ENCODE measurements at places on chromosomes 5 and 9.

GRCh38 chr9:91023741-91024140, 222.1 kb downstream of the SYK start:
- no peak overlapping the region for H3K27ac ChIP-seq
- peaks cover 6% of the 10 kb centered on the region for H3K27me3 ChIP-seq
- H3K4me1 ChIP-seq: no peaks in the 10 kb centered on the region
- no peak overlapping the region for H3K4me3 ChIP-seq
- DNase-seq: no peak

GRCh38 chr9:117290856-117291622, 123.8 kb downstream of the ASTN2 start:
- DNase-seq: no peak
- no peak overlapping the region for H3K27ac ChIP-seq
- no peaks in the 10 kb centered on the region for H3K4me1 ChIP-seq
- H3K4me3 ChIP-seq: no peak overlapping the region
- H3K27me3 ChIP-seq: no peaks in the 10 kb centered on the region

DNA sequence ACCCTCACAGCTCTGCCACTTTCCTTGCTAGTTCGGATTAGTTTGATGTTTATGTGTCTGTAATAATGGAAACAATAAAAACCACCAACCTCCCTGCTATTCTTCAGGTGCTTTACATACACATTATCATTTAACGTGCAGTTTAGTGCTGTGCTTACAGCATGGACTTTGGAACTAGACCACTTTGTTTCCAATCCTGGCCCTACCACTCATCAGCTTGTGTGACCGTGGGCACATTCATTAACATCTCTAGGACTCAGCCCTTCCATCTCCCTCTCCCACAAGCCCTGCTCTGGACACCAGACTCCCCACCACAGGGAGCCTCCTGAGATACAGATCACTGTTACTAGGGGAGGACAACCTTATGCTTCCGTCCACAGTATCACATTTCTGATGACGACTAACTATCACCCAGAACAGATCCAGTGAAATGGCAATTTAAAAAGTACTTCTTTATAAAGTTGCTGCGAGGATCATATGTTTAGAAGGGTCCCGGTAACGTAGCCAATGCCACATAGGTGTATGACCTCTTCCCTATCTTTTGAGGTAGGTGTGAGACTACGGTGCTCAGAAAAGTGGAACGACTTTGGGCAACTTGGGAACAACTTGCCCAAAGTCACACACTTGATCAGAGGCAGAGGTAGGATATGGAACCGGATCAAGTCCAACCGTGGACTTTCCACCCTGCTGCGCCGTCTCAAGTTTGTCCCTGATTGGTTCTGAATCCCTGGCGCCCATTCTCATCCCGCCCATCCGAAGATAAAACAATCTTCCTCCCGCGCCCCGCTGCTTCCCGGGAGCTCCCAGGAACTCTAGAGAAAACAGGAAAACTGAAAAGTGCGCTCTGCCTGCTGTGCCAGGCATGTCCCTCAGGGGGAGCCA, 132.4 kb upstream of the NIPBL start:
- peak overlapping the region; percentile 71 for H3K4me3 ChIP-seq
- no peak overlapping the region for H3K27ac ChIP-seq
- no peak for DNase-seq
- H3K27me3 ChIP-seq: peaks cover 81% of the 10 kb centered on the region
- H3K4me1 ChIP-seq: peaks cover 12% of the 10 kb centered on the region

DNA sequence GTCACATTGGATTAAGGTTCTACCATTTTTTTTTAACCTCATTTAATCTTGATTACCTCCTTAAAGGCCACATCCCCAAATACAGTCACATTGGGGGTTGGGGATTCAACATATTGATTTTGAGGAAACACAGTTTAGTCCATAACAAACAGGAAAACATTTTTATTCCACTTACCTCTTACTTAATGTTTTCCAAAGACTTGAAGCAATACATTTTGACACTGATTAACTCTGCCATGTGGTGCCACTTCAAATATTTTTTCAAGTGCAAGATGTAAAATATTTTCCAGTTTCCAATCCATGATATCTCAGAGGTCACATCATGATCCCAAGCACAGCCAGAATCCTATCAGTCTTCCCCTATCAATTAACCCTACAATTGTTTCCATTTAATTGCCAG, 548.0 kb downstream of the CSNK1G3 start:
- H3K27me3 ChIP-seq: no peaks in the 10 kb centered on the region
- no peak overlapping the region for H3K4me3 ChIP-seq
- no peaks in the 10 kb centered on the region for H3K36me3 ChIP-seq
- H3K27ac ChIP-seq: no peak overlapping the region
- no peak for DNase-seq

DNA sequence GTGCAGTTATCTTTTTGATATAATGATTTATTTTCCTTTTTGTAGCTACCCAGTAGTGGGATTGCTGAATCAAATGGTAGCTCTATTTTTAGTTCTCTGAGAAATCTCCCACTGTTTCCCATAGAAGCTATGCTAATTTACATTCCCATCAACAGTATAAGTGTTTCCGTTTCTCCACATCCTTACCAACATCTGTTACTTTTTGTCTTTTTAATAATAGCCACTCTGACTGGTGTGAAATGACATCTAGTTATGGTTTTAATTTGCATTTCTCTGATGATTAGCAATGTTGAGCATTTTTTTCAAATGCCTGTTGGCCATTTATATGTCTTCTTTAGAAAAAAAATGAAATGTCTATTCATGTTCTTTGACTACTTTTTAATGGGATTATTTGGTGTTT, 94.7 kb downstream of the SERINC5 start:
- H3K4me3 ChIP-seq: no peak overlapping the region
- peaks cover 22% of the 10 kb centered on the region for H3K36me3 ChIP-seq
- no peaks in the 10 kb centered on the region for H3K4me1 ChIP-seq

DNA sequence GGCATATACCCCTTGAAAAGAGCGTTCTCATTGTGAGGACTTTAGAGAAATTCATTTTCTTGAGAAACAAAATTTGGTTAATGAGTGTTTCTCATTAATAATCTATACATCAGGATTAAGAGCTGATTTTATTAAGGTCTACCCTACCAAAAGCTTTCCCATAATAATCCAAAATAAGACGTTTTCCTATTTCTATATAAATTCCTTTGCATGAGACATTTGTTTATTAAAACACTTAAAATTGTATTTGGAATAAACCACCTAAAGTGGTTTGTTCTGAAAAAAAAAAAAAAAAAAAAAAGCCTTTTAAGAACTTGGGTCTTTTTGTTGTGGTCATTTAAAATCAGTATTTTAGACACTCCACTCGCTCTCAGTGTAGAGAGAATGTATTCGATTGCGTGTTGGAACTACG, 695 bp upstream of the TMOD1 start:
- no peaks in the 10 kb centered on the region for H3K36me3 ChIP-seq
- no peak overlapping the region for H3K27ac ChIP-seq
- H3K4me3 ChIP-seq: peak overlapping the region; percentile 74
- DNase-seq: no peak
- H3K27me3 ChIP-seq: peaks cover 11% of the 10 kb centered on the region

GRCh38 chr9:36930941-36931340, 103.1 kb downstream of the PAX5 start:
- DNase-seq: no peak
- H3K4me3 ChIP-seq: no peak overlapping the region
- no peaks in the 10 kb centered on the region for H3K36me3 ChIP-seq
- H3K27ac ChIP-seq: no peak overlapping the region

- H3K36me3 ChIP-seq: no peaks in the 10 kb centered on the region
- H3K4me1 ChIP-seq: peaks cover 3% of the 10 kb centered on the region
These were observed 149.1 kb upstream of the KLF4 start for GRCh38 chr9:107638521-107639310.

DNA sequence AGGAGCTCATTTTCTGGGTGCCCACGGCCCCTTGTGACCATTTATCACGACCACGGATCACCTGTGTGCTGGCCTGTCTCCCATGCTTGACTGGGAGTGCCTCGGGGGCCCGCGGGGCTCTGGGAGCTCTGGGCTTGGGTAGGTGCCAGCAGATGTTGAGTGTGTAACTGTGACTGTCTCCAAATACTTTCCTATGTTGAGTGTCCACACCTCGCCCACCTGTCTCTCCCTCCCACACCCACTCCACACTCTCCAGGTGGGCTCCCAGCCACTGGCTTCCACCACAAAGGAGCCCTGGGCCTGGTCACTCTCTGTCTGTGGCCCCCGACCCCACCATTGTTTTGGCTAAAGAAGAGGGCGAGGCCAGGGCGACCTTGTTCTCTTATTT, 196.4 kb downstream of the CDK5RAP2 start:
- H3K36me3 ChIP-seq: peaks cover 12% of the 10 kb centered on the region
- no peaks in the 10 kb centered on the region for H3K27me3 ChIP-seq
- DNase-seq: no peak
- no peaks in the 10 kb centered on the region for H3K4me1 ChIP-seq
- no peak overlapping the region for H3K27ac ChIP-seq

DNA sequence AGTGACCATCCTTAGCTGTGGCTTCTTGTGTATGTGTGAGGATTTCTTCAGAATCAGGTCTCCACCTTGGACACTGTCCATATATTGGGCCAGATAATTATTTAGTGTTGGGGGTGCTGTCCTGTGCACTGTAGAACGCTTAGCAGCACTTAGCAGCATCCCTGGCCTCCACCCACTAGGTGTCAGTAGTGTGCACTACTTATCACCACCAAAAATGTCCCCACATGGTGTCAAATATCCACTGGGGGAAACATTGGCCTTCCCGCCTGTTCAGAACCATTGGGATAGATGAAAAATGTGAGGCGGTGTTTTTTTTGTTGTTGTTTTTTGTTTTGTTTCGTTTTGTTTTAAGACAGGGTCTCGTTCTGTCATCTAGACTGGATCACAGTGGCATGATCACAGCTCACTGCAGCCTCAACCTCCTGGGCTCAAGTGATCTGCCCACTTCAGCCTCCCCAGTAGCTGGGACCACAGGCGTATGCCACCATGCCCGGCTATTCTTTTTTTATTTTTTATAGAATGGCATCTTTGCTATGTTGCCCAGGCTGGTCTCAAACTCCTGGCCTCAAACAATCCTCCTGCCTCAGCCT, 67.7 kb downstream of the TENT4A start:
- no peaks in the 10 kb centered on the region for H3K36me3 ChIP-seq
- DNase-seq: peak; percentile 10
- no peaks in the 10 kb centered on the region for H3K4me1 ChIP-seq
- H3K27ac ChIP-seq: no peak overlapping the region

DNA sequence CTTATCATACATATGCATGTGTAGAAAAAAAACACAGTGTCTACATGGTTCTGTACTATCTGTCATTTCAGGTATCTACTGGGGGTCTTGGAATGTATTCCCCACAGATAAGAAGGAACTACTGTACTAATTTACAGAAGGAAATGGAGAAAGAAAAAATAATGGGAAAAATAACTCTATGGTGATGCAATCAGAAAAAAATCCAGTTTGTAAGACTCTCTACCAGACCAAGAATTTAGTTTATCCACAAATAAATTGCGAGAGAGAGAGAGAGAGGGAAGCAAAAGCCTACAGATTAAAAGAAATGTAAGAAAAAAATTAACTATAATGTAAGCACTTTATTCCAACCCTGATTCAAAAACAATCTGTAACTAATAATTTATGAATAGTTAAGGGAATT, 708.6 kb upstream of the ZNF608 start:
- H3K4me3 ChIP-seq: no peak overlapping the region
- H3K27me3 ChIP-seq: no peaks in the 10 kb centered on the region
- H3K27ac ChIP-seq: no peak overlapping the region
- H3K4me1 ChIP-seq: no peaks in the 10 kb centered on the region
- DNase-seq: no peak

DNA sequence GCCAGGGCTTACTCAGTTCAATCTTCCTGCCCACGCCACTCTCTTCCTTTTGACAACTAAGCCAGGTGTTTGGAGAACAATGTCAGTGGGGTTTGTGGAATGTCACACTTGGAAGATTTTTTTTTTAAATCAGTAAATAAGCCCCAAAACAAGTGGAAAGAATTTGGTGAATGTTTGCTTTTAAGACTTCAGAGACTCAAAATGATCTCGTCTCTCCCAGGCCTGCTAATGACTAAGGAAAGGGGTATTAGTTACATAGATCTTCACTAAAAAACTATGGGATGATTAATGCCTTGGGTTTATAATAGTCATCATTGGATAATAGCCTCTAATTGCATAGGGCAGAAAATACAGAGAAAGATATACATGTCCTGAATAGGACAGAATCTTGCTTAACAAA, 166.4 kb downstream of the DMRT2 start:
- no peaks in the 10 kb centered on the region for H3K36me3 ChIP-seq
- no peak for DNase-seq
- no peaks in the 10 kb centered on the region for H3K4me1 ChIP-seq
- H3K27ac ChIP-seq: no peak overlapping the region
- no peak overlapping the region for H3K4me3 ChIP-seq
- no peaks in the 10 kb centered on the region for H3K27me3 ChIP-seq

- H3K4me3 ChIP-seq: no peak overlapping the region
- DNase-seq: no peak
- H3K27me3 ChIP-seq: no peaks in the 10 kb centered on the region
- H3K27ac ChIP-seq: no peak overlapping the region
- peaks cover 26% of the 10 kb centered on the region for H3K4me1 ChIP-seq
These were observed 8.6 kb downstream of the SLC12A2 start for GRCh38 chr5:128092144-128092543.

GRCh38 chr9:78909566-78909965, 612.6 kb downstream of the PSAT1 start:
- H3K4me1 ChIP-seq: no peaks in the 10 kb centered on the region
- no peak for DNase-seq
- no peak overlapping the region for H3K4me3 ChIP-seq
- no peaks in the 10 kb centered on the region for H3K36me3 ChIP-seq
- no peak overlapping the region for H3K27ac ChIP-seq
- no peaks in the 10 kb centered on the region for H3K27me3 ChIP-seq

- no peaks in the 10 kb centered on the region for H3K36me3 ChIP-seq
- H3K4me3 ChIP-seq: peak overlapping the region; percentile 75
- H3K27ac ChIP-seq: peak overlapping the region; percentile 87
- H3K4me1 ChIP-seq: peaks cover 12% of the 10 kb centered on the region
- H3K27me3 ChIP-seq: no peaks in the 10 kb centered on the region
- no peak for DNase-seq
These were observed 15.9 kb upstream of the OMD start for GRCh38 chr9:92439921-92440750.

DNA sequence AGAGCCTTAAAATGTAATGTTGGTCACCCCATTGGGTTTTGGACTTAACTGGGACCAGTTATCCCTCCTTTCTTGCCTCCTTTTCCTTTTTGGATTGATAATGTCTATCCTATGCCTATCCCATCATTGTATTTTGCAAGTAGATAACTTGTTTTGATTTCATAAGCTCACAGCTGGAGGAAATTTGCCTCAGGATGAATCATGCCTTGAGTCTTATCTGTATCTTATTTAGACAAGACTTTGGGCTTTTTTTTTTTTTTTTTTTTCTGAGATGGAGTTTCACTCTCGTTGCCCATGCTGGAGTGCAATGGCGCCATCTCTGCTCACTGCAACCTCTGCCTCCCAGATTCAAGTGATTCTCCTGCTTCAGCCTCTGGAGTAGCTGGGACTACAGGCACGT, 443.3 kb downstream of the DNAH5 start:
- no peak for DNase-seq
- peaks cover 3% of the 10 kb centered on the region for H3K36me3 ChIP-seq
- no peaks in the 10 kb centered on the region for H3K27me3 ChIP-seq
- no peaks in the 10 kb centered on the region for H3K4me1 ChIP-seq
- no peak overlapping the region for H3K4me3 ChIP-seq
- H3K27ac ChIP-seq: no peak overlapping the region

- no peak for DNase-seq
- H3K27ac ChIP-seq: no peak overlapping the region
- H3K27me3 ChIP-seq: no peaks in the 10 kb centered on the region
- no peak overlapping the region for H3K4me3 ChIP-seq
- H3K4me1 ChIP-seq: no peaks in the 10 kb centered on the region
These were observed 446.1 kb downstream of the ANXA1 start for GRCh38 chr9:73597771-73598170.
